ENCODE measurements at places on chromosomes 3 and 15.

DNA sequence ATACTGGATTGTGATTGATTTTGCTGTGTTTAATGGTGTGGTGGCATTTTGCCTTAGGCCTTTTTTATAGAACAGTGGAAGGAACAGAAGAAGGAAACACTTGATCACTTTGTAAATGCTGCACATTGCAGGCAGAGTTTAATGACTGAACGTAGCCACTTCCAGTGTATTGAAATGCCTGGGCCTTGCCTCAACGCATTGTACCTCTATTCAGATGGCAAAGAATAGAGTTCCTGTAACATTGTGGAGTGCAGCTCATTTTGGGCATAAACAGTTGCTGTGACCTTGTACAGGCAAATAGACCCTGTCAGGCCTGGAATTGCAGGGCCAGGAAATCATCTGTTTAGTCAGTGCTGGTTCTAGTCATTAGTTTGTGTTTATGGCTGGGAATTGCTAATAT lies 225.0 kb downstream of the EPHA3 start:
- no peak for DNase-seq

- no peak for DNase-seq
These were observed 10.5 kb upstream of the MUC4 start for GRCh38 chr3:195822131-195822696.

DNA sequence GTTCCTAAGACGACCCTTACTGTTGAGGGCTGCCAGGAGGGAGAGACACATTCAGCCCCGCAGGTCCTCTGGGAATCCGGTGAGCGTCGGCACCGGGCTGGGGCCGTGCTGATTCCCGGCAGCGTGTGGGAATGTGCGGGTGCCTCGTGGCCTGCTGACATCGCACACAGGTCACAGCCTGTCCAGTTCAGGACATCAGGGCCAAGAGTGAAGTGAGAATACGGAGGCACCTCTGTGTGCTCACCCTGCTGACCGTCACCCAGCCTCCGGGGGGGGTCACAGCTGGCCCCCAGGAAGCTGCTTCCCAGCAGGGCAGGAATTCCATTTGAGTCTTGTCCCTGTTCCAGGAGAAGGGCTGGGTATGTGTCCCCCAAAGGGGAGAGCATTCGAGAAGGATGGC lies 53.6 kb downstream of the PGPEP1L start:
- no peak for DNase-seq

- peak; percentile 54 for DNase-seq
These were observed 44.8 kb upstream of the TLE3 start for GRCh38 chr15:70142322-70143191.

- no peak for DNase-seq
These were observed 278.7 kb upstream of the KCNMB2 start for GRCh38 chr3:178257491-178257890.

DNA sequence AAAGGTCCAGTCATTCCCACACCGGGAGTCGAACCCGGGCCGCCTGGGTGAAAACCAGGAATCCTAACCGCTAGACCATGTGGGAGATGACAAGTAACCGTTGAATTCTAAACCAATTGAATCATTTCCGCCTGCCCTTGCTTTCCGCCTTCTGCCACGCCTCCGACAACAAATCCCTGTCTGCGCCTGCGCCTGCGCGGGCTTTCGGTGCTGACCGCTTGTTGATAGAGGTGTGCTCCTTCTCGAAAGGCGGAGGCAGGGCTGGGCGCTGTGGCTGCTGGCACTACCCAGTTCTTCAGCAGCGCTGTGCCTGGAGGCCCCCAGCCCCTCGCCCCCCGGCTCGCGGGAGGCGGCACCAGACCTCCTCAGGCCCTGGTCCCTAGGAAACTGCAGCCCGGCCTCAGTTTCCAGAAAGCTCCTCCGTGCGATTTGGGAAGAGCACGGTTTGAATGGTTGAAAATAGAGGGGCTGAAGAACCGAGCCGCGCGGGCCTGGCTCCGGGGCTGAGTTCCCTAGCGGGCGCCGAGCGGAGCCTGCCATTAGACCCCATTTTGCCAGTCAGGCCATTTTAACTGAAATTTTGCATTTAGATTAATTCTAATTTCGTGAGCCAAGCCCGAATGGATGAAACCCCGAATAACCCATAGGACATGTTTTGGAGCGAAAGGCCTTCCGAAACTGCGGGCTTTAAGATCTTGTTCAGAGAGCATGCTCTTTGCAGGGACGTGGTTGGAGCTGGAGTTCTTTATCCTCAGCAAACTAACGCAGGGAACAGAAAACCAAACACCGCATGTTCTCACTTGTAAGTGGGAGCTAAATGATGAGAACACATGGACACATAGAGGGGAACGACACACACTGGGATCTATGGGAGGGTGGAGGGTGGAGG lies 219.3 kb upstream of the ATP10A start:
- DNase-seq: peak; percentile 99

- DNase-seq: no peak
These were observed 117.7 kb upstream of the TP63 start for GRCh38 chr3:189513281-189514117.

DNA sequence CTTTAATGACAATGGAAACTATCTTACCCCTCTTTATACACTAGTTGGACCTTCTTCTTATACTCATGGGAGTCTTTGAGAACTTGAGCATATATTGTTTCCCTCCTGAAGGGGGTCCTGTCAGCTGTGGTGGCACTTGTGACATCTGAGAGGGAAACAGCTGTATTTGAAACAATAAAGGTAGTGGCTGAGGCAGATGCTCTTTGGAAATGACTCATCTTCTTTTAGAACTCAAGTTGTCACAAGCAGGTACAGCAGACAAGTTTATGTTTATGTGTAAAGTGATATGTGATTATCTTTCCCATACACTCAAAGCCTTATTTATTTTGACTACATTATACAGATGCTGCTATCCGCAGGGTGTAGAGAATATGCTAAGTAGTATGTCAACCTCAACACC lies 220.0 kb upstream of the GRM7 start:
- DNase-seq: no peak

GRCh38 chr15:64162478-64162868 lies 349 bp downstream of the PPIB start:
- DNase-seq: no peak

DNA sequence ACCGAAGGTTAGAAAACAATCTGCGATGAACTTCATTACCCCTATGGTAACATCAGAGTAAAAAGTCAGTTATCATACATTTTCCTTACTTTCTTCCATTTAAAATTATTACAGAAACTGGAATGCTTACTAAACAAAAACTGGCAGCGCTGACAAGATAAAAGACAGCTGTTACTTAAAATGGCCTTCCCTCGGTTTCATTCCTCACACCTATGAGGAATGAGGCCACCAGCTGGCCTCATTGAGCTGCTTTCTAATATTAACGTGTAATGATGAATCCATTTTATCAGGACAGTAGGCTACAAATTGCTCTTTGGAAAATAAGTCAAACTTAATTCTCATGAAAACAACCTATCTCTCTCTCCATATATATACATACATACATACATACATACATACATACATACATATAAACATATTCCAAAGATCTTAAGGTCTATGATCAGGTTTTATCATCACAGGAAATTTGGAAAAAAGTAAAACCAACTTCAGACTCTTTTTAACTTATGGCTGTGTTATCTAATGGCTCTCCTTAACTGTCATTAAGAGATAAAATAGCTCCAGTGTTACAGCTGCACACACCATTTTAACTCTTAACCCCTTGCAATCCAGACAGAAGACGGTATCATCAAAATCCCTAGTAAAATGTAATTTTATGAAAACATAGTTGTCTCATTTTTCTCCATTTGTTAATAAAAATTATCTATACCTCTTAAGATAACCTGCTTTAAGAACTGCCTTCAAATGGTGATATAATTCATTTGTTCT lies 5.2 kb downstream of the CCNL1 start:
- DNase-seq: no peak

DNA sequence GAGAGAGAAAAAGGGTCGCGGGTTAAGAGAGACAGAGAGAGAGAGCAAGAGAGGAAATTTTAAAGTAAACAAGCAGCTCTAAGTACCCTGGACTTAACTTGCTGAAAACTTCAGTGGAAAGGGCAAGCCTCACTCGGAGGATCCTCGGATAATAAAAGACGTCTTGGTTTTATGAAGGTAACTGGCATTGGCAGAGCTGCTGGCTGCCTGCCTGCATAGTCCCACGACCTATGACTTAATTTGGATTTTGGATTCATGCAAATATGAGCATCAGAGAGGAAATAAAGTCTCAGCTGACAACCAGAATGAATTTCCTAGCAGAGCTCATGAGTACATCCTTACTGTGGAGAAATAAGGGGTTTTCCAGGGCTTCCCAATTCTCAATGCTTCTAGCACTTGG lies 95.1 kb upstream of the PDZRN3 start:
- no peak for DNase-seq

GRCh38 chr3:176796371-176796770 lies 400.9 kb downstream of the TBL1XR1 start:
- DNase-seq: no peak

GRCh38 chr15:40048926-40049475 lies 10.0 kb upstream of the SRP14 start:
- no peak for DNase-seq

GRCh38 chr3:385151-385550 lies 188.6 kb downstream of the CHL1 start:
- DNase-seq: no peak

GRCh38 chr3:47813551-47814177 lies 10.7 kb downstream of the DHX30 start:
- DNase-seq: no peak

DNA sequence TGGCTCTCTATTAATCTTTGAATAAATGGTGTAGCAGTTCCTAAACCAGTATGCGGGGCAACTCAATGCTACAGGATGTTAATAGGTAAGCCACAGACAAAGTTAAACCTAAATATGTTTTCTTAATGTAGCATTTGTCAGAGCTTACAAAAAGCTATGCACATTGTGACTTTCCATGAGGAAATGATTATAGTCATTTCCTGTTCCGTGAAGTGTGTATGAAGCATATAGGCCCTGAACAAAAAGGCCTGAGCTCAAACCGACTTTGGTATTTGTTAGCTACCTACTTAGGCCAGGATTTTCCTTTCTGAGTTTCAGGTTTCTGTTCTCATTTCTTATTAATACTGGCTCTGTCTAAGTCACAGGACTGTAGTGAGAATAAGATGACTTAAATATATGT lies 14.2 kb downstream of the ZNF80 start:
- DNase-seq: no peak

GRCh38 chr3:90184861-90185260 lies 1077.4 kb downstream of the EPHA3 start:
- no peak for DNase-seq

GRCh38 chr3:172140499-172141391 lies 101.4 kb downstream of the FNDC3B start:
- no peak for DNase-seq

DNA sequence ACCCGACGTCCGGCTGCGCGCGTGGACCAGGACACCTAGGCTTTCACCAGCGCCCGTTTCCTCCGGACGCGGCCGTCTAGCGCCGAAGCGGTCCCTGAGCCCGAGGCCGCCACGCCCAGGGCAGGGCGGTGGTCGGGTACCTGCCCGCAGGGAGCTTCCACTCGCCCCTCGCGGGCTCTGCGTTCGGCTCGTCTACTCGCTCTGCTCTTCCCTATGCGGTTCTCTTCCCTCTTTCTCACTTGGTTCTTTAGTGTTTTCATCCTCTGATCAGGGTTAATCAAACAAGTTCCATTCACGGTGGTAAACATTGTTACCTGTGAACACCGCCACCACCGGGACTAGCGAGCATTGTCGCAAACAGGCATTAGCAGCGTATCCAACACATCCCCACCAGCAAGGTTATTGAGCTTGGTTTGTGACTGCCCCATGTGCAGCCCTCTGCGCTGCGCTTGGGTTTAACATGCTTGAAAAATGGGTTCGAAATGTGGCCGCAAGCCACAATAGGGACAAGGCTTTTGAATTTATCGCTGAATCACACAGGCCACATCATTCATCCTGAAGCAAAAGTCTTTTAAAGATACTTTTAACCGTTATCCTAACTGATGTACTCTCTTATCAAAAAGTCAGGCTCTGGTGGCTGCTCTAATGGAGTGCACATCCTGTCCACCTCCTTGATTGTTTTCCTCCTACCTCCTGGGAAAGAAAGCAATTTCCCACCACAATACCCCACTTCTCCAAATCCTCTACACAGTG lies 843 bp upstream of the CD47 start:
- no peak for DNase-seq

- no peak for DNase-seq
These were observed 193.8 kb upstream of the TLE3 start for GRCh38 chr15:70291305-70292075.

GRCh38 chr3:87982421-87982820 lies 76.4 kb downstream of the CGGBP1 start:
- no peak for DNase-seq

- no peak for DNase-seq
These were observed 313.4 kb upstream of the STT3B start for GRCh38 chr3:31219131-31219843.

GRCh38 chr3:66430876-66431275 lies 69.9 kb downstream of the LRIG1 start:
- DNase-seq: no peak
